ENCODE measurements at places on chromosomes 6 and 20.
A peak's percentile ranks its signal among the peaks of the same experiment; 100 is the strongest.

DNA sequence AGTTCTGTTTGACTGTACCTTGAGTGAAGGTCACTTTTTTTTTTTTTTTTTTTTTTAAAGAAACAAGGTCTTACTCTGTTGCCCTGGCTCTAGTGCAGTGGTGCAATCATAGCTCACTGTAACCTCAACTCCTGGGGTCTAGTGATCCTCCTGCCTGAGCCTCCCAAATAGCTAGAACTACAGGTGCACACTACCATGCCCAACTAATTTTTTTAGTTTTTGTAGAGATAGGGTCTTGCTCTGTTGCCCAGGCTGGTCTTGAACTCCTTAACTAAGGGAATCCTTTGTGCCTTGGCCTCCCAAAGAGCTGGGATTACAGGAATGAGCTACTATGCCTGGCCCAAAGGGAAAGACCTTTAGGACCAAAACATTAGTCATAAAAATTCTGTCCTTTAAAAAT, 413.7 kb downstream of the CDKAL1 start:
- DNase-seq, result no peak

DNA sequence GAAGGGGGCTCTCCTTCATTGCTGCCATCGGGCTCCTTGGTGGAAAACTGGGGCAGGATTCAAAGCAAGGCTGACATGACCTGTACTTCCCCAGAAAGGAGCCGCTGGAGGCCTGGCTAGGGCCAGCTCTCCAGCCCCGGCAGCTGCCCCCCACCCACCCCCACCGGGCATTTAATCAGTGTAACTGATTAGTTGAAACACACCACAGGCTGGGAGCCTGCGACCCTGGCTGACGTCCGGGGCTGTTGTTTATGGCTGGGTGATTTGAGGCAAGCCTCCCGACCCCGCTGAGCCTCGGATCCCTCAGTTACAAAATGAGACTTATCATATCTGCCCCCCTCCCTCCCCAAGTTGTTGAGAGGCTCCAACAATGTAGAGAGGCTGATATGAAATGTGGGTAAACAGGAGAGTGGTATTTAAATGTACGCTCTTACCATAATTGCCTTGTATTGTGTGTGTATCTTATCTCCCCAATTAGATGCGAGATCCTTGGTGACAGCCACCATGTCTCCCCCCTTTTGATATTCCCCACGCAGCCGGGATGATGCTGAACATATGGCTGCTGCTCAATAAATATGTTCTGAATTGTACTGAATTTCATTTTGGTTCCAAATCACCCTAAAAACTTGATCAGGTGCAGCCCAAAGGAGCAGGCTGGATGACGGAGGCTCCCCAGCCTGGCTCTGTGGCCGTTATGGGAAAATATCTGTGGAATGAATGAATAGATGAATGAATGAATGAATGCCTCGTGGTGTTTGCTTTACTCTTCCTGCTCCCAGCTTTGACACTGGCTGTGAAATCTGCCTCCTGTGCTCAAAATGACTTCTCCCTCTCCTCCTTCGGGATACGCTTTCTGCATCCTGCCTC, 31.8 kb upstream of the APCDD1L start:
- DNase-seq, result no peak

- DNase-seq, result no peak
These were observed 749.7 kb upstream of the ADGRB3 start for GRCh38 chr6:67885081-67886033.

DNA sequence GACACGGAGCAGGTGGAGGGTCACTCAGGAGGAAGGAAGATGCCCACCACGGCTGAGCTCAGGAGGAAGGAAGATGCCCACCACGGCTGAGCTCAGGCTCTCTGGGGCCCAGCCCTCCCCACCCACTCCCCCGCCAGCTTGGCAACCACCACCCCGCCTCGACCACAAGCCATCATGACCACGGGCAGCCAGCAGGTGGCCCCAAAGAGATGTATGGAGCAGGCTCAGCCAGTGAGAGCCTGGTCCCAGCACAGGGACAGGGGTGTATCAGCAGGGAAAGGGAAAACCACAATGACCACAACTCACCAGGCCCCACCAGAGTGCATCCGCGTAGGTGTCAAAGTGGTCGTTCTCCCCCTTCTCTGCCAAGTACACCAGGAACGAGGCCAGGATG, 30.4 kb downstream of the KCNQ2 start:
- DNase-seq, result peak; percentile 54

- DNase-seq, result no peak
These were observed 84.9 kb upstream of the NRN1 start for GRCh38 chr6:6091608-6092002.

DNA sequence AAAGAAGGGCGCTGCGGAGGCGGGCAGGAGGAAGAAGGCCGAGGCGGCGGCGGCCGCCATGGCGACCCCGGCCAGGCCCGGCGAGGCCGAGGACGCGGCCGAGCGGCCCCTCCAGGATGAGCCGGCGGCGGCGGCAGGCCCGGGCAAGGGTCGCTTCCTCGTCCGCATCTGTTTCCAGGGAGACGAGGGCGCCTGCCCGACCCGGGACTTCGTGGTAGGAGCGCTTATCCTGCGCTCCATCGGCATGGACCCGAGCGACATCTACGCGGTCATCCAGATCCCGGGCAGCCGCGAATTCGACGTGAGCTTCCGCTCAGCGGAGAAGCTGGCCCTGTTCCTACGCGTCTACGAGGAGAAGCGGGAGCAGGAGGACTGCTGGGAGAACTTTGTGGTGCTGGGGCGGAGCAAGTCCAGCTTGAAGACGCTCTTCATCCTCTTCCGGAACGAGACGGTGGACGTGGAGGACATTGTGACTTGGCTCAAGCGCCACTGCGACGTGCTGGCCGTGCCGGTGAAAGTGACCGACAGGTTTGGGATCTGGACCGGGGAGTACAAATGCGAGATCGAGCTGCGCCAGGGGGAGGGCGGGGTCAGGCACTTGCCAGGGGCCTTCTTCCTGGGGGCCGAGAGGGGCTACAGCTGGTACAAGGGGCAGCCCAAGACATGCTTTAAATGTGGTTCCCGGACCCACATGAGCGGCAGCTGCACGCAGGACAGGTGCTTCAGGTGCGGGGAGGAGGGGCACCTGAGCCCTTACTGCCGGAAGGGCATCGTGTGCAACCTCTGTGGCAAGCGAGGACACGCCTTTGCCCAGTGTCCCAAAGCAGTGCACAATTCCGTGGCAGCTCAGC, 780 bp downstream of the ZCCHC3 start:
- DNase-seq, result peak; percentile 35

GRCh38 chr20:32509639-32510066, 75.5 kb downstream of the NOL4L start:
- DNase-seq, result peak; percentile 51

DNA sequence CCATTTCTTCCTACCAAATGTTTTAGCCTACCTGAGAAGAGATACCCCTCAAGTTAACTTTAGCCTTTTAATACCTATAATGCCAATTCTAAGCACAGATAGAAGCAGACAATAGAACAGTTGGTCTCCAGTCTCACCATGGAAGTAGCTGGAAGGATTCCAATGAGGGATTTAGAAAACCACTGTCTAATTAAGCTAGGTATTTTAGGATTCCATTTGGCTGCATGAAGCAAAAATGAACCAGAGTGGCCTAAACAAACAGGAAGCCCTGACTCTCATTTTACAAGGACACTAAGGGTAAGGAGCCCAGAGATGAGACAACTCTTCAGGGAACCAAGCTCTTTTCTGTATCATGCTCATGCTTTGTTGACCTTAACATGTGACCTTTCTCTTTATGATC, 199.2 kb downstream of the ALDH8A1 start:
- DNase-seq, result no peak

DNA sequence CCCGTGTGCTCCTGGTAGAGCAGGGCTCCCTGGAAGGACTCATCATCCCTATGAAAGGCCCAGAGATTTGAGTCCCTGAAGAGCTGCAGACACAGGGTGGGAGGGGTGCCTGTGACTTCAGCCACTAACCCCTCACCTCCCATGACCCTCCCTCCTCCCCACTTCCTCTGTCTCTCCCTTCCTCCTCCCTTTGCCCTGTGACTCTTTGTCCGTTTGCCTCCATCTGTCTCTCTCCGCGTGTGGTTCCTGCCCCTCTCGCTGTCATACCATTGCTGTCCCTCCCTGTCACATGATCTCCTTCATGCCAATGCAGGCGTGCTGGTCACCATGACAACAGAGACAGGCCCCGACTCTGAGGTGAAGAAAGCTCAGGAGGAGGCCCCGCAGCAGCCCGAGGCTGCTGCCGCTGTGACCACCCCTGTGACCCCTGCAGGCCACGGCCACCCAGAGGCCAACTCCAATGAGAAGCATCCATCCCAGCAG, 19.0 kb downstream of the EPB41L1 start:
- no peak for DNase-seq

DNA sequence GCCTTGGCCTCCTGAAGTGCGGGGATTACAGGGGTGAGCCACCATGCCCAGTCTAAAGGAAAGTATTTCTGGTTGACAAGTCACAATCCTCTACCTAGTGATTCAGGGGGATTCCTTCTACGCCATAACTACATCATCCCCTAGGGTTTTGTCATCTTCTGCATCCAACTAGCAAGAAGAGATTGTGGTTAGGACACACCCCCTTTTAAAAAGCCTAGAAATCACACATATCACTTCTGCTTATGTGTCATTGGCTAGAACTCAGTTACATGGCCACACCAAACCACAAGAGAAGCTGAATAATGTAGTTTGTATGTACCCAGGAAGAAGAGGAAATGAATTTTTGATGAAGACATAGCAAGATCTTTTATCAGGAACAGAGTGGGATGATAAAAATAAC, 14.7 kb upstream of the CHD6 start:
- DNase-seq, result no peak

DNA sequence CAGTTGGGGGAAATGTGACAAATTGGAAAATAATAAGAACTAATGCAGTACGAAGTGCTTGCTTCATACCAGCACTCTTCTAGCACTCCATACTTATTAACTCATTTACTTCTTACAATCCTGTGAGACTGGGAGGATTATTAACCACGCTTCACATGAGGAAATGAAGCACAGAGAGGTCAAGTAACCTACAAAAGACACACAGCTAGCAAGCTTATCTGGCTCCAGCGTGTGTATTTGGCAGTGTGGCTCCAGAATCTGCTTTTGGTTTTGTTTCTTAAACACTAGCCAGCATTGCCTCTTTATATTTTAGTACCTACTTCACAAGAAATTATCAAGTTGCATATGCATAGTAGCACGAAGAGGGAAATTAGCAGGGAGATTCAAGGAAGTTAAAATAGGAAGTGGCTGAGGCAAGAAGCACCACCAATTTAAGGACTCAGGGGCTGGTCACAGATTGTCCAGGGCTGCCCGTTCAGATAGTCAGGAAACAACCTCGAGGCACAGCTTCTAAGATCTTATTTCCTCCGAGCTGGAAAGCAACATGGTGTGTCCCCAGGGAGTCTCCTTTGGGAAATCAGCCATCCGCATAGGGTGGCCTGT, 302.7 kb upstream of the PRDM1 start:
- DNase-seq, result no peak

DNA sequence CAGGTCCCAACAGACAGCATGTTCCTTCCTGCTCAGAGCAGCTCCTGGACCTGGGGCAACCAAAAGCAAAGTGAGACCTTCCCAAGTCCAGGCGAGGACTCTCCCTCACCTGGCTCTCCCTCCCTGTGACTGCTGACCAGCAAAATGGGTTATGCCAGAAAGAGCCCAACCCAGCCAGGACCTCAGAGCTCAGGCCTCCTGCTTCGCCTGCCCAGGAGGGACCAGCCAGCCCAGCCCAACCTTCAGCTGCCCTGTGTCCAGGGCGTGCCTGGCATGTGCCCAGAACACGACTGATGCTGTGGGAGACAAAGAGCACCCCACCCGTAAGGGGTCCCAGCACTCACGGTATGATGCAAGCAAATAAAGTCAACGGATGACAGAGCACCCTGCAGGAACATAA, 74.0 kb upstream of the CST7 start:
- DNase-seq, result no peak

DNA sequence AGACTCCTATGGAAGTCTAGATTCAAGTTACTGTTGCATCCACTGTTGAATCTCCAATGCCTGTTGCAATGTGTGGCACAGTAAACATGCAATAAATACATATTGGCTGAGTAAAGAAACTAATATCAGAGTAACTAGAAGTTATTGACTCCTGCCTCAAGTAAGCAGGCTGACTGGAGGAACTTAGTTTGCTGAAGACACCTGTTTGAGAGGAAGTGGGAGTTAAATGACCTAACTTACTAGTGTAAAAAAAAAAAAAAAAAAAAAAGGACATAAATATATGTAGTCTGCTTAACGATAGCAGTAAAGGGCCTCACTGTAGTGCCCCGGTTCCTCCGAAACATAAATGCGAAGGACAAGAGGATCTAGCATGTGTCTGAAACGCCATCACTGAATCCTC, 249.8 kb upstream of the PRDM1 start:
- DNase-seq, result no peak

- no peak for DNase-seq
These were observed 138.0 kb downstream of the CARMIL1 start for GRCh38 chr6:25417046-25417605.

GRCh38 chr6:112221981-112222852, 32.1 kb downstream of the LAMA4 start:
- no peak for DNase-seq

GRCh38 chr6:345747-346385, 45.7 kb upstream of the IRF4 start:
- no peak for DNase-seq

DNA sequence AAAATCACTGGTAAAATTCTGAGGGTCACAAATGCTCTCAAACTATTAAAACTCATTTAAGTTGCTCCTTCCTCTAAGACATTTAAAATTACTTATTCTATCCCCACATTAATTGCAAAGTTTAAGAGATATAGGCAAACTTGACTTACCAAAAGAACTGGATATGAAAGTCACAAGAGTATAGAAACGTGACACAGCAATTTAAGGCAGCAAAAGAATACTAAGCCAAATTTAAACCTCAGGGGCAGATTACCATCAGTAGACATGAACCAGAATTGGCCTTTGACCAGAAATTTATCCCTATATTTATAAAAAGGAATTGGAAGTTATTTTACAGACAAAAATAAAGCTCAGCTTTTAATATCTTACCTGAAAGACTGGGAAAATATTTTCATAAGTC, 56.0 kb downstream of the MAP3K7 start:
- DNase-seq, result no peak

GRCh38 chr20:23361119-23361475, 885 bp upstream of the GZF1 start:
- DNase-seq, result no peak

DNA sequence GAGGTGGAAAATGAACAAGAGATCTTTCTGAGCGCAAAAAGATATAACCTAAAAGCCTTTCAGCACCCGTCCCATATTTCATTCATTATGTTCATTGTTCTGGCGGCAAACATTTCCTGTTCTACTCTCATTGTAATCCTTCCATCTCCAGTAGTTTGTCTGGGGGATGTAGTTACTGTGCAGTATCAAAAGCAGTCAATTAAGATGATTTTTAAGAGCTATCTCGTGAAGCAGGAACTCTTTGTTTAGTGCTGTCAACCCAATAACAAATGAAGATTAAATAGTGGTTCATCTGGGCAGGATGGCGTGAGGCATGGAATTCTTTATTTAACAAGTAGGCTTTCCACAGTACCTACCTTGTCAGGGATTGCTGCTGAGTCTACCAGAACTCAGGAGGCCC, 876.7 kb downstream of the HACE1 start:
- DNase-seq, result no peak

All from stimulated activated CD8-positive, alpha-beta memory T cell treated with anti-CD3 and anti-CD28 coated beads, Interleukin-2, amount 100 ng/mL, for 48 hours (primary cell).